Liver (tissue), 10 donors: ENCODE measurements at places on chromosomes 2 and 18. TPM values are rescaled to one million over a fixed set of nuclear protein-coding genes. Genes with fewer than 3 reads are reported as not detected.

DNA sequence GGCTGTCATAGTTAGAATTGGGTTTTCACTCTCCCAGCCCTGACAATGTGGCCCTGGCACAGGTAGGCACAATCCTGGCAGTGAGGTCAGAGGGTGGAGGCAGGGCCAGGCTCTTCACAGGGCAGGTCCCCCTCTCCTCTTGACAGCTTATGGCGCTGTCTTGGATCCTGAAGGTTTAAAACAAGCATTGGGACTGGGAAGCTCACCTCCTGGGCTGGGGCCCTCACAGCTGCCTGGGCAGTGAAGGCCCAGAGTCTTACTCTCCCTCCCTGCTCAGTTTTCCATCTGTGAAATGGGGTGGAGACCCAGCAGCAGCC, 23.3 kb downstream of the LBH start:
- no peak for DNase-seq

GRCh38 chr2:105329561-105330495, at the start of gene TGFBRAP1:
TSS of gene TGFBRAP1 (minus strand) at chr2:105329735. CDS start at chr2:105308301, 21,434 bp downstream.
- DNase-seq, result peak; percentile 64

DNA sequence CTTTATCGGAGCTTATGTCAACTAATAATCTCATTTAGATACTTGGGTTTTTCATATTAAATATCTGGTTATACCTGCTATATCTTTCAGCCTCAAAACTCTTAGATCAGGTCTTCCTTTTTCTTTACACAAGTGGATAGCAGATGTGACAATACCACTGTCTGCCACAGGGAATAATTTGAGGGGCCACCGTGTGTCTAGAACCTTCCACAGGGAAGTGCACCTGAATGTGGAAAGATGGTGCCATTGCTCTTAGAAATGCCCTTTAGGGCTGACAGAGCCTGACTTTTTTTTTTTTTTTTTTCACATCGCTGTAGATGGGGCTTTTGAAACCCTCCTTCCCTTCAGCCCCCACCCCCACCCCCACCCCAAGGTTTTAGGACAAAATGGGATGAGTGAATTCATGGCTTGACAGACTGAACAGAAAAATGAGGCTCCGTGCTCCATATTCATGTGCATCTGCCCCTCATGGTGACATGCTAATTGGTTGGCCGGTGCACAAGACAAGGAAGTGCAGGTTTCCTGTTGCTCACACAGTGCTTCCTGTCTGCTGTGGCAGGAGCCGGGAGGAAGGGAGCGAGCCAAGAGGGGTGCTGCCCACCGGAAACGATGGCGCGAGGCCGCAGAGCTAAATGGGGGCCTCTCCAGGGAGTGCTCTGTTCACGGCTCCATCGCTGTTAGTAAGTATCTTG, 246.0 kb downstream of the LDLRAD4 start:
- no peak for DNase-seq

DNA sequence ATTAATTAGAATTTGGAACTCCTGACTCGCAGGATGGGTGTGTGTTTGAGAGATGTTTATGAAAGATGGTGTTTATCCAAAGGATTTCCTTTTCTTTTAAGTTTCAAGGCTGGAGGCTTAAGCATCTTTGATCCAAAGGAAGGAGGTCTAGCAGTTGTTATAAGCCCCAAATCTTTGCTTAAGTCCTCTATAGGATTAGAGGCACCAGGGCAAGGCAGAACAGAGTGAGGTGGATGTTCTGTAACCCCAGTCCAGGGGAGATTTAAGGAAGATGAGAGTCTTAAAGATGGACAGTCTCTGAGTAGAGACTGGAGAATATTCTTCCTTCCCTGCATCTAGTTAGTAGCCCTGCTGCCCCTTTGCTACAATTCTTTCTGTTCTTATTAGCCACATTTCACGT, 17.5 kb downstream of the LBH start:
- DNase-seq, result no peak

GRCh38 chr2:240983361-240983995, 14.9 kb upstream of the SNED1 start:
- DNase-seq, result no peak

DNA sequence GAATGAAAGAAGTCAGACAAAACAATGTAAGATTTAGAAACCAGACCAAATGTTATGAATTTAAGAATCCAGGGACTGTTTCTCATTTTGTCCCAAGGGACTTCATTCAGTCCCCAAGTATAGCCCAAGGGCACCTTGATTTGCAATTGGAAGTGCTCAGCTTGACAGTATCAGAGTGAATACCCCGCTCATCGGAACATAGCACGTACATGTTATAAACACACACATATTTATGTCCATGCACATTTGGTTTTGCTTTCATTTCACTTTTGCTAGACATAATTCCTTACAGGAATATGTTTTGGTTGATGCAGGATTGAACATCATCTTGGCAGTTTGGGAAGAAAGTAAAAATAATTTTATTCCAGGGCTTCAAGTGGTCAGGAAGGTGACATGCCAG, 100.2 kb downstream of the PID1 start:
- no peak for DNase-seq

EFR3B gene
- total RNA-seq, result 0.33 TPM

BMP10 gene
- total RNA-seq, result 8.0 TPM

KCNG2 gene
- 0.08 TPM for total RNA-seq

BOLL gene
- not detected for total RNA-seq

ABCB11 gene
- 74.3 TPM for total RNA-seq
